Left colon (tissue), 2 donors: ENCODE measurements at places on chromosomes 2 and 18. TPM values are rescaled to one million over a fixed set of nuclear protein-coding genes. Genes with fewer than 3 reads are reported as not detected.

DNA sequence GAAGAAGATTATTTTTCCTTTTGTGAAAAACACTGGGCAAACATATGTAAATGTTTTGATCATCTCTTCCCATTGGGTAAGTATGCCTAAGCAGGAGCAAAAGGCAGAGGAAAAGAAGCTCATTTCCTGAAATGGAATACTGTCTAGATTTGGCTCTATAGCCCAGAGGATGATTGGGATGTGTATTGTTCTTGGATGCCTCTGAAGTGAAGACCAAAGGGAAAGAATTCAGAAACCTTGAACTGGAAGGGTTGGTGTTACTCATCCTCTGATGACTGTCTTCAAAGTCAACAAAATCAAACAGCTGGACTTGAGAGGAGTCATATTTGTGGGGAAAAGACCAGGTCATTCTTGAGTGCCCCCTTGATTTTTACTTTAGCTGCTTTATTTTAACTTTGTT lies 112.6 kb upstream of the NT5C1B start:
- DNase-seq, result no peak

- peak; percentile 8 for DNase-seq
Observed at GRCh38 chr2:10242451-10242850, 60.3 kb upstream of the HPCAL1 start.

Gene CYP26B1
- 1.6 TPM for total RNA-seq

Gene MPP4
- not detected for total RNA-seq

Gene KLHL29
- 2.9 TPM for total RNA-seq
